ENCODE measurements at places on chromosomes 3 and 15. TPM values are rescaled to one million over a fixed set of nuclear protein-coding genes. Genes with fewer than 3 reads are reported as not detected.

DNA sequence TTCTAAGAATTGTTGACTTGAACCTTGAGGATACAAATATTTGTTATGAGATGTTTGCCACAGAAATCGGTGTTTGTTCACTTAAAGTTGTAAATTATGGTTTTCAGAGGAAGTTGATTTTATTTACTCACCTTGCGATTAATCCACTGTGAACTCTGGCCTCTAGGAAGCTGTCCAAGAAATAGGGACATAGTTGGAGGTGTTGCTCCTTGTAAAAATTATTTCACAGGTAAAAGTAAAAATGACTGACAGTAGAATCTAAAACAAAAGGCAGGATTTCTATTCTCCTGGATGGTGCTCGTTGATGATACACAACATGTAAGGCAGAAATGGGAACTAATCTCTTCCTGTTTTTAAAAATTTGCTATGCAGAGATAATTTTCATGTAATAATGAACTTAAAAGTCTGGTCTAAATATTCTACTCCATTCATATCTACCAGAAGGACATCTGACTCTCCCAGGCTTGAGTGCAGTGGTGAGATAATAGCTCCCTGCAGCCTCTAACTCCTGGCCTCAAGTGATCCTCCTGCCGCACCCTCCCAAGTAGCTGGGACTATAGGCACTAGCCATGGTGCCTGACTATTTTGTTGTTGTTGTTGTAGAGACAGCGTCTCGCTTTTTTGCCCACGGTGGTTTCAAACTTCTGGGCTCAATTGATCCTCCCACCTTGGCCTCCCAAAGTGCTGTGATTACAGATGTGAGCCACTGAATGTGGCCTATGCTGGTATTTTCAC lies 17.1 kb upstream of the LZTFL1 start:
- no peak for DNase-seq

GRCh38 chr15:29058903-29059539 lies 173.2 kb downstream of the APBA2 start:
- no peak for DNase-seq

- DNase-seq = no peak
Measured at GRCh38 chr15:88535607-88536313, 10.7 kb downstream of the DET1 start.

Gene XCR1
- total RNA-seq = not detected
